ENCODE measurements at places on chromosomes 5 and 9.

DNA sequence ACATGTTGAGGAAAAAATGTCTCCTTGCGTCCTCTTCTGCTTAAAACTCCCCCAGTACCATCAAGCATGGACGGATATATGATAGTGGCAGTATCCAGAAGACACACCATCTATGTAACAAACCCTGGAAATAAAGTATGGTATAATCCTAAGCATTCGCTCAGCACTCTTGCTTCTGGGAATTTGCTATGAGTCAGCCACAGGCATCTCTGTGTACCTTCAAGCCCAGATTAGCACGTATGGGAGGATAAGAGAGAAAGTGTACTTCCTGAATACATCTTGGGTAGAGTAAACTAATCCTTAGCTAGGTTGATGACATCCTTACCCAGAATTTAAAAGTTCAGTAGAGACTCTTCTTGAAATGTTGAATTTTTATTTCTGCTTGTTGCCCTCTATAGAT, 71.2 kb downstream of the GHR start:
- DNase-seq: no peak

GRCh38 chr5:140966293-140967225, at the start of gene PCDHAC2:
TSS of gene PCDHAC2 (plus strand) at chr5:140966476. CDS start at chr5:140966767, 291 bp downstream.
- DNase-seq: no peak

GRCh38 chr9:109442716-109443115, 55.4 kb downstream of the PTPN3 start:
- DNase-seq: no peak

- DNase-seq: no peak
Observed at GRCh38 chr9:111965566-111966019, 69.0 kb downstream of the UGCG start.

DNA sequence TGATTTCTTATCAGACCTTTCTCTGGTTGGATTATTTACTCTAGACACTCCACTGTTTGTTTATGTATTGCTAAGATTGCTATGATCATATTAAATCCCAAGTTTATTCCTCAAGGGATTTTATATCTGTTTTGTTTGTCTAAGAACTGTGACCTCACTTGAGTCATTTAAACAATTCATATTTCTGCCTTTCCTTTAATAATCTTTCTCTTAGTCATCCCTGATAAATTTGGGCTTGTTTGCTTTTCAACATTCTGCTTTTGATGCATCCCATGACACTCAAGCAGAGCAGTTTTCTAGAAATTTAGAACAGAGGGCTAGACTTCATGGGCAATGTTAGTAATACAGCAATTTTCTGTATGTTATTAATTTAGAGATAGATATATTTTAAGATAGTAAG, 231.6 kb upstream of the TNC start:
- DNase-seq: no peak

DNA sequence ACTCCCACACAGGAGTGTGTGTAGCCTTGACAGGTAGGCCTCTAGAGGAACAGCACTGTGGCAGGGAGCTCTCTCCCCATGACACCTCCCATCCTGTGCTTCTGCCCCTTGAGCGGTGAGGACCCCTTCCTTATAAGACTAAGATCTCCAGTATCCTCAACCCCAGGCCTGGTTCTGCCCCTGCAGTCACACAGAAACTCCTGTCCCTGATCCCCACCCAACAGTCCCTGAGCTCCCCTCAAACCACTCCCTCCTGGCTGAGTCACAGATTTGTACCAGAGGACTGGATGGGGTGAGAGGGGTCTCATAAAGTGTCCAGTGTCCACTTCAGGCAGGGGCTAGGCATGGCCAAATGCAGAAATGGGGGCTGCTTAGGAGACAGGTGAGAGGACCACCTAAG, 47.8 kb upstream of the CDKN2AIPNL start:
- no peak for DNase-seq

- DNase-seq: peak; percentile 3
Observed at GRCh38 chr5:134994560-134995156, 27.0 kb downstream of the CATSPER3 start.

- DNase-seq: no peak
Observed at GRCh38 chr9:136582977-136583735, 37.3 kb upstream of the NOTCH1 start.

- no peak for DNase-seq
Observed at GRCh38 chr5:159005062-159005461, 94.7 kb downstream of the EBF1 start.

- DNase-seq: no peak
Observed at GRCh38 chr5:124812771-124813358, 66.4 kb upstream of the ZNF608 start.

GRCh38 chr5:74072646-74073045, 446.6 kb downstream of the ARHGEF28 start:
- no peak for DNase-seq

- DNase-seq: no peak
Observed at GRCh38 chr9:98031935-98032334, 24.6 kb upstream of the NANS start.

DNA sequence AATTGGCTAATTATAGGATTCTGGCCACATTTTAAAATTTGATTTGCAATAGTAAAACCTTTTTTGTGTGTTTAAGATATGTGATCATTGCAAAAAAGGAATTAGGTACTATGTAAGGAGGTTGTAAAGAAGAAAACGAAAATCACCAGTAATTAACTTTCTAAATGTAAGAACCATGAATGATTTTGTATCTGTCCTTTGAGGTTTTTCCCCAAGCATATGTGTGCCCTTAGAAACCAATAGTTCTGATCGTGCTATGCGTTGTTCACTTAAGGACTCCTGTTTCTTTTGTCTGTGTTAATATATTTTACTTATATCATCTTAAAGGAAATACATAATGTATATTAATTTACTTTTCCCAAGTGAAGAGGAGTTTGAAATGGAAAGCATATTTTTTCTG, 410.2 kb downstream of the PSAT1 start:
- no peak for DNase-seq

GRCh38 chr5:178496642-178497041, 93.6 kb downstream of the COL23A1 start:
- DNase-seq: no peak

DNA sequence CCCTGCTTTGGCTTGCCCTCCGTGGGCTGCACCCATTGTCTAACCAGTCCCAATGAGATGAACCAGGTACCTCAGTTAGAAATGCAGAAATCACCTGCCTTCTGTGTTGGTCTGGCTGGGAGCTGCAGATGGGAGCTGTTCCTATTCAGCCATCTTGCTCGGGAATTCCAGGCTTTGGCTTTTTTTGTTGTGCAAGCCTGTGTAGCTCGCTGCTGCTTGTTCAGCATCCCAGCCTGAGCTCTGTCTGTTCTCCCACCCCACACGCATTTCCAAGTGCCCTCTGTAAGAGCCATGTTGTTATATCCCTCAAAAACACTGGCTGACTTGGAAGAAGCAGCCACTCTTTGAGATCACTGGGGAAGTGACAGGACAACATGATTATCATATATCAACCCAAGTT, 101.6 kb upstream of the DPYSL3 start:
- no peak for DNase-seq

DNA sequence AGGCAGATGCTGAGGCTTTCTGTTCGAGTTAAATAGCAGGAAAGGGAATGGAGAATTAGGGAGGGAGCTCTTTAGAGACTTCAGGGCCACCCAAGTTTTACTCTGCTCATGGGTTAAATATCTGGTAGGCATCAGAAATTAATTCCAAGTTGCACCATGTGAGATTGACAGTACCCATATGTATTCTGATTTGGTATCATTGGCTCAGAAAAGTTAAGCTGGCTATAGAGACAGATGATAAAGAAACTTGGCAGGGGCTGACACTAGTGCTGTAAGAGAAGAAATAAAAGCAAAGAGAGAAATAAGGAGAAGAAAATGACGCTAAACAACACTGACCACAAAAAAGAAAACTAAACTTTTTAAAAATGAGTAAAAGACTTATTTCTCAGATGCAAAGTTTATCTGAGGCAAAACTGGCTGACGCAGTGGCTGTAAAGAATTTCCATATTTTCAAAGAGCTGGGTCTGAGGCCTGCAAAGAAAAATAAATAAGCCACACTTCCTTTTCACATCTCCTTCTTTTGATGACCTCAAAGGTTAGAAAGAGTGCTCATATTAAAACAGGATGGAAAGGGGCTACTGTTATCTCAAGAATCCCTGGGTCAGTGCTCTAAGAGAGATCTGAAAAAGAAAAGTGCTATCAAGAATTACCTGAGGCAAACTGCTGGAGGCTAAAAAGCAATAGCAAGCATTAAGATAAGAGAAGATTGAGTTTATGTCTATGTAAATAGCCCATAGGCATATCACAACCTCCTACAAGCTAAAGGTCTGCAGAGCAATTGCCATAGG, 399.0 kb upstream of the MEF2C start:
- DNase-seq: no peak

DNA sequence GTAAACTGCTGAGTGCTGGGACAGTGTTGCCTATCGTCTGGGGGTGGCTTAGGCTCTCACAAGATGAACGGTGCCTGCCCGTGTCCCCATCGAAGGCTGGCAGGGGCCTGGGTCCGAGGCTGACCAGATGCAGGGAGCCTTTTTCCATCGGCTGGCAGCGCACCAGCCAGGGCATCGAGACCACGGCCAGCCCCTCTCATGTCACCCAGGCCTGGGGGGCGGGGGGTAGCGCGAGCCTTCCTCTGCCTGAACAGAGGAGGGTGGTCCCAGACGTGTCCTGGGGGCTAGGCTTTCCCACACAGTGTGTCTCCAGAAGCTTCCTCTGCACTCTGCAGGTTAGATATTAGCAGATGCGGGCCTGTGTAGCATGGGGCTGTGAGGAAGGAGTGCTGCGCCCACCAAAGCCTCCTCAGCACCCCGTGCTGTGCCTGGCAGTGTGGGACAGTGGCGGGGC, 17.3 kb downstream of the FGD3 start:
- DNase-seq: no peak

DNA sequence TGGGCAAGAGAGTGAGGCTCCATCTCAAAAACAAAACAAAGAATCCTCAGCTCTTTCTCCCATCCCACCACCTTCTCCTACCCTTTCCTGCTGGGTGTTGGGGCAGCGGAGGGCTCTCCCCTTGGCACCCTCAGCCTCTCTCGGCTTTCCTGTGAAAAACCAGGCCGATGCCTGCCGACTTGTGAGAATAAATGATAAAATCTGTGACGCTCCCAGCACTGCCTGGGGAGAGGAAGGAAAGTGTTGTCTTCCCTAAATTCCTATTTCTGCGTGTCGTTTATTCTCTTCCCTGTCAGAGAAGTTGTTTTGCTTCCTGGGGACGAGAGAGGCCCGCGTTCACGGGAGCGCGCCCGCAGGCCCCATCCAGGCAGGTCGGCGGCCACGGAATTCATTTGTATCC, 19.7 kb downstream of the NEK6 start:
- no peak for DNase-seq

GRCh38 chr5:124995421-124995820, 249.0 kb upstream of the ZNF608 start:
- DNase-seq: no peak

DNA sequence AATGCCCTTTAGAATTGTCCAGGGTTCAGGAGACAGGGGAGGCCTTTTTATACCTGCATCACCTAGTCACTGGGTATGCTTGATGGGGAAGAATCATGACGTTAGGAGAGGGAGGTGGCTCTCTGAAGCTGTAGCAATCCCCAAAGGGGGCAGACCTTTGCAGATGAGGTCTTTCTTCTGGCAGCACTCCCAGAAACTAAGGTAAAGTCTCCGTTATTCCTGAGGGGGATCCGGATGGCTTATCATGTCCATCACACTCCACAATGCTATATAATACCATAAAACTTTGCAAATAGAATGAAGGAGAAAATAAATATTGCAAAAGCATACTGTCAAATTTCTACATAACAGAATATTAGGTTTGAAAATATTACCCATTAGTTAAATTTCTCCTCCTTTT, 21.5 kb upstream of the CAST start:
- no peak for DNase-seq

GRCh38 chr5:179926657-179927056, 19.0 kb upstream of the TBC1D9B start:
- no peak for DNase-seq
